ENCODE measurements at places on chromosomes 5 and 9. TPM values are rescaled to one million over a fixed set of nuclear protein-coding genes. Genes with fewer than 3 reads are reported as not detected.

Gene TLX3
- total RNA-seq, result not detected

DNA sequence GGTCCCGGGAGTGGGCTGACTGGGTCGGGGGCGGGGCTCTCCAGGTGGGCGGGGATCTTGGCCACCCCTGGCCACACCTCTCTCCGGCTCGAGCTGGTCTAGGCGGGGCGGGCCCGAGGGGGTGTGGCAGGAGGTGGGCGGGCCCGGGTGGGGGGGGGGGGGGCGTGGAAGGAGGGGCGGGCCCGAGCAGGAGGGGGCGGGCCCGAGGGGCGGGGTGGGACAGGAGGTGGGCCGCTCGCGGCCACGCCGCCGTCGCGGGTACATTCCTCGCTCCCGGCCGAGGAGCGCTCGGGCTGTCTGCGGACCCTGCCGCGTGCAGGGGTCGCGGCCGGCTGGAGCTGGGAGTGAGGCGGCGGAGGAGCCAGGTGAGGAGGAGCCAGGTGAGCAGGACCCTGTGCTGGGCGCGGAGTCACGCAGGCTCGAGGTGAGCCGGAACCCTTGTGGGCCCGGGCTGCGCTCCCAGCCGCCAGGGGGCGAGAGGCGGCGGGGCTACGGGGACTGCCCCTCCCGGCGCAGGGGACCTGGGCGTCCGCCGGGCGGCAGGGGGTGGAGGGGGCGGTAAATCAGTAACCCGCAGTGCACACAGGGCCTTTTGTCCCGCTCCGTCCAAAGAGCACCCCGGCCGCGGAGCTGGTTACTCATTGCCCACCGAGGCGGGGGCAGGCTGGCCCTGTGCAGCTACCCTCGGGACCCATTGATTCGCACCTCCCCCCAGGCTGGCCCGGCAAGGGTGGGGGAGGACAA lies at the start of gene FGFR4:
Gene FGFR4, plus strand, starts transcription at position 262 of the 744 bp plus-strand sequence. CDS start 2,688 bp downstream, outside the sequence.
- DNase-seq, result peak; percentile 63
- H3K27ac ChIP-seq, result peak within 1 kb of the TSS; percentile 19
- H3K27me3 ChIP-seq, result peaks cover 31% of the 10 kb centered on the region
- H3K4me1 ChIP-seq, result peaks cover 6% of the 10 kb centered on the region

Gene SPATA31D4
- total RNA-seq, result not detected

Gene CCDC192
- 2.1 TPM for total RNA-seq

GRCh38 chr5:138942861-138943260 lies 67.7 kb upstream of the LRRTM2 start:
- H3K27me3 ChIP-seq, result no peaks in the 10 kb centered on the region
- DNase-seq, result no peak
- H3K4me3 ChIP-seq, result no peak overlapping the region
- peaks cover 7% of the 10 kb centered on the region for H3K4me1 ChIP-seq
- H3K36me3 ChIP-seq, result peaks cover 18% of the 10 kb centered on the region
- no peak overlapping the region for H3K27ac ChIP-seq

Gene PCDHB1
- 0.16 TPM for total RNA-seq

DNA sequence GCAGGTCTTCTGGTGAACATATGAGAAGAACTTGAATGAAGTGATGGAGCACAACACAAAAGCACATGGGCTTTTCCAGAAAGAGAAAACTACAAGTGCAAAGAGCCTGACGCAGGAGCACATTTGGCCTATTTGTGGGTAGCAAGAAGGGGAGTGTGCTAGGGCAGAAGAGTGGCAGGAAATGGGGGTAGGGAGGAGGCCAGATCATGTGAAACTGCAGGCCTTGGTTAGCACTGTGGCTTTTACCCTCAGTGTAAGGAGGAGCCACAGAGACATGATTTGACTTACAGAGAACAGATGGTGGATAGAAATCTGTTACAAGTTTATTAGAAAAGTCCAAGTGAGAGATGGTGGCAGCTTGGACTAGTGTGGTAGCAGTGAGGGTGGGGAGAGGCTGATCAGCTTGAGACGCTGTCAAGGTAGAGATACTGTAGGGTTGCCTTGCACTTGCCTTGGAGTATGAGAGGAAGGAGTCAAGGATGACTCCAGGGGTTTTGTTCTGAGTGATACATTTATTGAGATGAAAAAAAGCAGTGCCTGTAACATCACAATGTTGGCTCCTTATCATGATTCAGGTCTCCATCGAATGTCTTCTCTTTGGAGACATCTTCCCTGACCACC lies 126.7 kb downstream of the PPP2R2B start:
- H3K4me3 ChIP-seq, result no peak overlapping the region
- no peaks in the 10 kb centered on the region for H3K27me3 ChIP-seq
- peaks cover 5% of the 10 kb centered on the region for H3K36me3 ChIP-seq
- peaks cover 26% of the 10 kb centered on the region for H3K4me1 ChIP-seq

Gene GRIA1
- 1.3 TPM for total RNA-seq
